CD4-positive, alpha-beta T cell treated with Interferon gamma for 1 hour (primary cell): ENCODE measurements at places on chromosomes 12 and 14.
A peak's percentile ranks its signal among the peaks of the same experiment; 100 is the strongest.

DNA sequence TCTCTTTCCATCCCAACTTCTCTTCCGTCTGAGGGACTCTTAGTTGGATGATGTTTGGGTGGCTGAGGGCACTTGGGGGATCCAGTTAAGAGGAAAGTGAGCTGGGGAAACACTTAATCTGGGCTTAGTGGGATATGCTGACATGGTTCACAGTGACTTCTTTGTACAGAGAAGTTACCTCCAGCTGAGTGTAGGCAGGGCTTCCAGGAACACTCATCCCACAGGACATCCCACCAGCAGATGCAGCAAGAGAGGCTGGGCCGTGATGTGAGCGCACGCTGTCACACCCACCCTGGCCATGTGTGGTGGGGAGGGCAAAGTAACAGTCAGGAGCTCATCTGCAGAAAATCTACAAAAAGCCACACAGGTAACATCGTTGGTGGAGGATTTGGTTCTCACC is 832 bp upstream of the CACNA2D4 start:
- DNase-seq = no peak

DNA sequence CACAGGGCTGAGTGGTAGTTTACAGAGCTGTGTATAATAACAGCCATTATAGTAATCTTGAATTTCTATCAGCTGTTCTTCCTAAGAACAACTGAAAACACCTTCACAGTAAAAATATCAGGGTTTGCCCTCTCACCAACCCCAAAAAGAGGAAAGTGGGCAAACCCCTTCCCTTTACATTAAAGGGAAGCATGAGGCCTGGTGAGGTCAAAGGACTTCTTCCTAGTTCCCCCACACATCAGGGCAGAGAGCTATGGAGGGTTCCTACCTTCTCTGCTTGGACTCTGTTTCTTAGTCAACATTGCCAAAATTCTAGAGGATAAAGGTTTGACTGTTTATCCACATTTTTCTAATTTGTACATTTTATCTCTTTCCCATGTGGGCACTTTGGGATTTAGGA is 4.4 kb upstream of the RPAP3 start:
- DNase-seq = no peak

- DNase-seq = no peak
Observed at GRCh38 chr14:71482671-71483070, 449.6 kb upstream of the RGS6 start.

DNA sequence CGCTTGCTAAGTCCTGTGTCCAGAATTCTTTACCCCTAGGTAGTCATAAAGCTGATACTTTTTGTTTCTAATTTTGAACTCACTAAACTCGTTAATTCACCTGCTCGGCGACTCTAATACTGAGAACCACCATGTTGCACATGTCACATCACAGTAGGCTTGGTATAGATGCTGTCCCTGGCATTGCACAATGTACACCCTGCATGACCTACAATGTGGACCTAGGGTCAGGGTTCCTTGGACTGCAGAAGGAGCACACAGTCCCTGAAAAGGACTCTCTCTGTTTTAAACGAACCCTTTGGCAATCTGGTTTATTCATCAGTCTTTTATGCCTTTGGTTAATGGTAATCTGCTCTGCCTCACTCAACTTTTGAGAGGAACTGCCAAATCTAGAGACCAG is 272.4 kb downstream of the FOXN3 start:
- DNase-seq = no peak

DNA sequence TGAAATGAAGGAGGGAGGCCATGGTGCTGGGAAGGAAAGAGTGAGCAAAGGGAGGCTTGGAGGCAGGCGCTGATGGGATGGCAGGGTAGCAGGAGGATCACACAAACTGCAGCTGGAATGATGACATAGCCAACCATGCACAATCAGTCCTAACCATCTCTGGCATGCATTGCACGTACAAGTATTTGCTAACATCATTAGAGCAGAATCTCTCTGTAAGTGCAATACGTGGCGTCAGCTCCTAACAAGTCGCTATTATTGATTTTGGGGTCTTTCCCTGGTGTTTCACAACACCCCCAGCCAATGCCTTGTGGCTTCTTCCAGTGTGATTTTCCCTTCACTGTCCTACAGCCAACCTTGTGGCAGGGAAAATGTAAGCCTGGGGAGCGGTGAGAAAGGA is 18.5 kb downstream of the BDKRB1 start:
- DNase-seq = no peak

- DNase-seq = no peak
Observed at GRCh38 chr12:80230068-80230467, 130.7 kb downstream of the OTOGL start.

- DNase-seq = no peak
Observed at GRCh38 chr12:123199936-123200335, 33.0 kb downstream of the MPHOSPH9 start.

GRCh38 chr12:100189636-100190394 is 10.8 kb upstream of the ACTR6 start:
- no peak for DNase-seq

DNA sequence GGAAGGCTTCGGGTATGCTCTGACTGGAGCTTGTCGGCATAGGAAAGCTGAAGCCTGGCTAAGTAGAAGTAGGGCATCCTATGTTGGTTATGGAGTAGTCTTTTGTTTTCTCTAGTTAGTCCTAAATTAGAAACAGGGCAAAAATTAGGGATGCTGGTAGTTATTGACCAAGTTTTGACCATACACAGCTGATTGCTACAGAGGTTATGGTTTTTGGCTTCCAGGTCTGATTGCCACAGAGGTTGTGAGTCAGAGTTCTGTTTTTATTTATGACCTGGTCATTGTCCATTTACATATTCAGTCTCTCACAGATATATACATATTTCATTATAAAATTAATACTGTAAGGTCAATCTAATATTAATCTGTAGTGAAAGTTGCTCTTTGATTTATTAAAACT is 219.2 kb downstream of the FSCB start:
- DNase-seq = no peak

GRCh38 chr12:7460375-7461259 is 16.7 kb upstream of the CD163L1 start:
- peak; percentile 22 for DNase-seq
